Purkinje cell (primary cell): ENCODE measurements at places on chromosomes 4 and X. TPM values are rescaled to one million over a fixed set of nuclear protein-coding genes. Genes with fewer than 3 reads are reported as not detected.

Gene RRAGB
- 38.7 and 65.3 TPM in 2 replicates for polyA plus RNA-seq

Gene NPNT
- 0.55 TPM in 1 of 2 replicates, not detected in the other for polyA plus RNA-seq

Gene GAGE1
- not detected in 2 replicates for polyA plus RNA-seq

Gene PHEX
- 0.06 TPM in 1 of 2 replicates, not detected in the other for polyA plus RNA-seq

Gene GAGE2A
- not detected in 2 replicates for polyA plus RNA-seq

Gene CLDN34
- not detected in 2 replicates for polyA plus RNA-seq

Gene SPANXB1
- polyA plus RNA-seq = not detected in 2 replicates

Gene GPR50
- polyA plus RNA-seq = not detected in 2 replicates

Gene ELF4
- polyA plus RNA-seq = not detected in 2 replicates

Gene COX18
- polyA plus RNA-seq = 6.4 and 8.2 TPM in 2 replicates

Gene DCAF12L2
- 1.5 TPM in 1 of 2 replicates, not detected in the other for polyA plus RNA-seq
